ENCODE measurements at places on chromosomes 11 and 22. TPM values are rescaled to one million over a fixed set of nuclear protein-coding genes. Genes with fewer than 3 reads are reported as not detected.

The HBB gene
- total RNA-seq: 2,087 TPM

GRCh38 chr11:31355817-31356216 is 13.7 kb downstream of the DCDC1 start:
- no peaks in the 10 kb centered on the region for H3K36me3 ChIP-seq
- DNase-seq: no peak
- H3K27me3 ChIP-seq: peaks cover 3% of the 10 kb centered on the region
- no peak overlapping the region for H3K27ac ChIP-seq
- H3K4me1 ChIP-seq: no peaks in the 10 kb centered on the region

DNA sequence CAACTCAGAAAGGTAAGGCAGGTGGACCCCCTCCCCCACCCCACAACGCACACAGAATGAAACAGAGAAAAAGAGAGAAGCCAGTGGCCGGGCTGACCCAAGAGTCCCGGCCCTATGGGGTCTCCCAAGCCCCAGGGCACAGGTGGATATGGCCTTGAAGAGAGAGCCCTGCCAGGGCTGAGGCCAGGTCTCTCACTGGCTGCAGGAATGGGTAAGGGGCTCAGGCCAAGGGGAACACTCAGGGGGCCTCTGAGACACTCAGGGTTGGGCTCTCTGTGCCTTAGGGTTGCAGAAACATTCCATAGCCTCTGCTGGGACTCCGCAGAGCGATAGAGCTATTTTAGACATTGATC is 98.0 kb downstream of the PDE2A start:
- H3K4me3 ChIP-seq: no peak overlapping the region
- DNase-seq: no peak
- H3K27me3 ChIP-seq: no peaks in the 10 kb centered on the region
- no peaks in the 10 kb centered on the region for H3K4me1 ChIP-seq
- H3K36me3 ChIP-seq: no peaks in the 10 kb centered on the region
- H3K27ac ChIP-seq: no peak overlapping the region

DNA sequence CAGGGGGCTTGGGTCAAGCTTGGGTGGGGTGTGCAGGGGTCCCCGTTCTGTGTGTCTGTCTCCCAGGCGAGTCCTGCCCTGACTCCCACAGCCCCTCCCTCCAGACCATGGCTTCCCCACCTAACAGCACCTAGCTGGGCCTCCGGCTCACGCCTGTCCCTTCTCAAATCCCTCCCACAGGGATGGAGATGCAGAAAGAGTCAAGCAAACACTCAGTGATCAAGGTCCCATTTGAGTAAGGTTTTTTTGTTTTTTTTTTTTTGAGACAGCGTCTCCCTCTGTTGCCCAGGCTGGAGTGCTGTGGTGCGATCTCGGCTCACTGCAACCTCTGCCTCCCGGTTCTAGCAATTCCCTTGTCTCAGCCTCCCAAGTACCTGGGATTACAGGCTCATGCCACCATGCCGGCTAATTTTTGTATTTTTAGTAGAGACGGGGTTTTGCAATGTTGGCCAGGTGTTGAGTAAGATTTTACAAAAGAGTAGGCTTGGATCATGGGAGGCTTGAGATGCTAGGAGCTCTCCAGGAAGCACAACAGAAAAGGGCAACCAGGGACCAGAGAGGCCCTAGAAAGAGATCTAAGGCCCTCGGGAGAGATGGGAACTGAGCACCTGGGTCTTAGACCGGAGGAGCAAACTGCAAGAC is 5.7 kb downstream of the APOBEC3D start:
- H3K27me3 ChIP-seq: no peaks in the 10 kb centered on the region
- H3K4me1 ChIP-seq: no peaks in the 10 kb centered on the region
- H3K36me3 ChIP-seq: no peaks in the 10 kb centered on the region
- no peak overlapping the region for H3K4me3 ChIP-seq
- H3K27ac ChIP-seq: no peak overlapping the region
- no peak for DNase-seq

GRCh38 chr11:44203270-44204043 is 106.5 kb downstream of the ALX4 start:
- H3K27me3 ChIP-seq: no peaks in the 10 kb centered on the region
- H3K4me1 ChIP-seq: no peaks in the 10 kb centered on the region
- no peak overlapping the region for H3K4me3 ChIP-seq
- no peak overlapping the region for H3K27ac ChIP-seq
- peaks cover 5% of the 10 kb centered on the region for H3K36me3 ChIP-seq
- DNase-seq: no peak

DNA sequence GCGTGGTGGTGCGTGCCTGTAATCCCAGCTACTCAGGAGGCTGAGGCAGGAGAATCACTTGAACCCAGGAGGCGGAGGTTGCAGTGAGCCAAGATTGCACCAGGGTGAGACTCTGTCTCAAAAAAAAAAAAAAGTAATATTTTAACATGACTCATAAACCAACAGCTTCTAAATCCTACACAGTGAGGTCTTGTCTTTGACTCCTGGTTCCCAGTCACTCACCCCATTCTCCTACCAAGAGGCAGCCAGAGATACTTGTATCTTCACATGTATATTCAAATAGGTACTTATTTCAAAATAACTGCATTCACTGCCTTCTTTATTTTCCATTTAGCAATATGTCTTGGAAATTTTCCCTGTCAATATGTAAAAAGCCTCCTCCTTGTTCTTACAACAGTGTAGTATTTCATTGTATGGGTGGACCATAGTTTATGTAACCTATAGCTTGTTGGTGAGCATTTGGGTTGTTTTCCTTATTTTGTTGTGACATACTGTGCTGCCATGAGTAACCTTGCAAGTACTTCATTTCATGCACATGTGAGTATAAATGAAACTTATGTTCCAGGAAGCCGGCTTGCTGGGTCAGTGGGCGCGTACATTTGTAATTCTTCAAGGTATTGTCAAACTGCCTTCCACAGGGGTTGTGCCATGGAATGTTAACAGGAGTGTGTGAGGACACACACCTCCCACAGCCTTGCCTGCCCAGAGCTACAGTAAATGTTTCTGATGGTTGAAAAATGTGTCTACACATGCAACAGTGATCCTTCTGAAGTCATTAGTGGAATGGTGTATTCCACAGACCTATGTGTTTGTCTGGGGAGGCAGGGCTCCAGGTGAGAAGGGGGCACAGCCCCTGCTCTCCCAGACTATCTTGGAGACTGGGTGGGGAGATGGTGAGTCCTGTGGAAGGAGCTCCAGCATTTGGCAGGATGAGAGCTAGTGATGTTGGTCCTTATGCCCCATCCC is 47.9 kb downstream of the OSBP2 start:
- peaks cover 2% of the 10 kb centered on the region for H3K36me3 ChIP-seq
- H3K4me1 ChIP-seq: no peaks in the 10 kb centered on the region
- no peak overlapping the region for H3K27ac ChIP-seq
- no peak overlapping the region for H3K4me3 ChIP-seq

- DNase-seq: no peak
- peak overlapping the region; percentile 66 for H3K4me3 ChIP-seq
- no peaks in the 10 kb centered on the region for H3K27me3 ChIP-seq
- no peaks in the 10 kb centered on the region for H3K4me1 ChIP-seq
- H3K36me3 ChIP-seq: no peaks in the 10 kb centered on the region
- no peak overlapping the region for H3K27ac ChIP-seq
Measured at GRCh38 chr11:134332189-134332631, 422 bp downstream of the GLB1L2 start.

- H3K27ac ChIP-seq: no peak overlapping the region
- H3K27me3 ChIP-seq: no peaks in the 10 kb centered on the region
- no peaks in the 10 kb centered on the region for H3K4me1 ChIP-seq
- no peak overlapping the region for H3K4me3 ChIP-seq
- no peak for DNase-seq
Measured at GRCh38 chr11:59857439-59858434, 8.6 kb downstream of the TCN1 start.

GRCh38 chr11:128832121-128832497 is 35.0 kb downstream of the KCNJ1 start:
- H3K27ac ChIP-seq: no peak overlapping the region
- no peaks in the 10 kb centered on the region for H3K27me3 ChIP-seq
- no peak overlapping the region for H3K4me3 ChIP-seq
- DNase-seq: no peak

The TRIM51 gene
- total RNA-seq: not detected

Data from aorta (tissue), 5 donors.